ENCODE measurements at places on chromosomes 16 and 17.

DNA sequence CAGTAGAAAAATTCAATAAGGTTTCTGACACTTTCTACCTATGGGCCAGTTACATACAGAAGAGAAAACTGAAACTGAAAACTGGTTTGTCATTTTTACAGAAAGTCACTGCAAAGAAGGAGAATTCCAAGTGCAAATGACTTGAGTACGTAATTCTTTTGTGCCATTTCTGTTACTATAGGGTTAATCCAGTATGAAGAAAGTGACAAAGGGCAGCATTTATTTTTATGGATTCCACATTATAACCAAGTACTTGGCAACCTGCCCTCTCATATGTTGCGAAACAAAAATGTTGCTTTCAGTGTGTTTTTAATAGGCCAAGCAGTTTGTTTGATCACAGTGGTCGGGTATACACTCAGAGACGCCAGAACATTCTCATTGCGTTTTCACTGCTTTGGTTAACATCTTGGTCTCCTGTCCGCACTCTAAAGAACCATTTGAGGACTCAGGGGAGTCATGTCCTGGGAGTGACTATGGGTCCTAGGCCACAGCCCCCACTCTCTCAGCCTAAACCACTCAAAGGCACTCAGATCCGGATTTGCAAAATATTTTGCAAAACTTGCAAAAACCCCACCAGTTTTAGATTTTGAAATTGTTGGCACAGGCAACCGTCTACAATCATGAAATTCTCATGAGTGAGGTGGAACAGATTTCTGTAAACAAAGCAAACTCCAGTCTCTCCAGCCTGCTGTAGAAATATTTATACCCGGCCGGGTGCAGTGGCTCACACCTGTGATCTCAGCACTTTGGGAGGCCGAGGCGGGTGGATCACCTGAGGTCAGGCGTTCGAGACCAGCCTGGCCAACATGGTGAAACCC, 15.4 kb upstream of the HELZ start:
- H3K36me3 ChIP-seq: no peaks in the 10 kb centered on the region
- peak overlapping the region; percentile 8 for H3K27ac ChIP-seq
- H3K4me3 ChIP-seq: peak overlapping the region; percentile 3
- peaks cover 25% of the 10 kb centered on the region for H3K4me1 ChIP-seq

GRCh38 chr17:10058921-10059683, 139.3 kb downstream of the GAS7 start:
- H3K27me3 ChIP-seq: no peaks in the 10 kb centered on the region
- H3K4me3 ChIP-seq: no peak overlapping the region
- no peak for DNase-seq
- H3K36me3 ChIP-seq: no peaks in the 10 kb centered on the region
- H3K27ac ChIP-seq: no peak overlapping the region

GRCh38 chr16:59339871-59340270, 605.8 kb upstream of the GOT2 start:
- no peak overlapping the region for H3K27ac ChIP-seq
- H3K4me3 ChIP-seq: no peak overlapping the region
- no peaks in the 10 kb centered on the region for H3K4me1 ChIP-seq

DNA sequence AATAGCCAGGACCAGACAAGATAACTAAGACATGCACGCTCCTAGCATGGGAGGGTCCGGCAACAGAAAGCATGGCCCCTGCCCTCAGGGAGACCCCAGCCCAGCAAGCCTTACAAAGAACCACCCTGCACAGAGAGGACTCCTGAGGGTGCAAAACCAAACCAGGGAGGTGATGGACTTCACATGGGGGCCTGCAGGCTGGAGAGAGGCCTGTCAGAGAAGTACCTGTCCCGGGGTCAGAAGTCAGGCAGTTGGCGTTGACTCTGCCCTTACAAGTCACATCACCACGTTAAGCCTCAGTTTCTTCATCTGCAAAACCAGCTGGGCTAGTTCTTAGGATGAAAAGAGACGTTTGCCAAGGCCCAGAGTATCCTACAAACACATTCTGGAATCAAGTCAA, 4.7 kb downstream of the OTOP2 start:
- no peak overlapping the region for H3K27ac ChIP-seq
- no peak for DNase-seq
- no peaks in the 10 kb centered on the region for H3K36me3 ChIP-seq
- H3K27me3 ChIP-seq: peaks cover 69% of the 10 kb centered on the region
- H3K4me1 ChIP-seq: no peaks in the 10 kb centered on the region
- no peak overlapping the region for H3K4me3 ChIP-seq

DNA sequence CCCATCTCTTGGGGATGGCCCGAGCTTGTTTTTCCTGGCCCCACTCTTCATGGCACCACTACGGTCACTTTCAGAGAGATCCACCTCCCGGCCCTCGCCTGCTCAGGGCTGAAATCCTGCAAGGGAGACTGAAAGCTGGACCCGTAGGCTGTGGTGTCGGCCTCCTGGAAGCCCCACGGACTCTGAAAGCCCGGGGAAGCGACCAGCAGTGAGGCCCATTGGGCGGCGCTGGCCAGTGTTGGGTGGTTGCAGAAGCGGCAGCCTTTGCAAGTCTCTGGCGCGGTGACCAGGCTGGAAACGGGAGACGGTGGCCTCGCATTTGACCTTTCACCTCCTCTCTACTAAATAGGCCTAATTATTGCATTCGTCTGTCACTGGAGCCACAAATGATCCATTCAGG, 186.0 kb upstream of the FOXF1 start:
- H3K36me3 ChIP-seq: no peaks in the 10 kb centered on the region
- DNase-seq: no peak
- no peaks in the 10 kb centered on the region for H3K4me1 ChIP-seq

- no peaks in the 10 kb centered on the region for H3K36me3 ChIP-seq
- peak overlapping the region; percentile 31 for H3K27ac ChIP-seq
- peak; percentile 84 for DNase-seq
- no peak overlapping the region for H3K4me3 ChIP-seq
- H3K27me3 ChIP-seq: no peaks in the 10 kb centered on the region
Observed at GRCh38 chr16:53775821-53776431, 72.0 kb downstream of the FTO start.

- H3K4me3 ChIP-seq: no peak overlapping the region
- no peaks in the 10 kb centered on the region for H3K27me3 ChIP-seq
- no peak for DNase-seq
- no peaks in the 10 kb centered on the region for H3K4me1 ChIP-seq
- no peak overlapping the region for H3K27ac ChIP-seq
Observed at GRCh38 chr16:53642094-53642493, 61.6 kb downstream of the RPGRIP1L start.

DNA sequence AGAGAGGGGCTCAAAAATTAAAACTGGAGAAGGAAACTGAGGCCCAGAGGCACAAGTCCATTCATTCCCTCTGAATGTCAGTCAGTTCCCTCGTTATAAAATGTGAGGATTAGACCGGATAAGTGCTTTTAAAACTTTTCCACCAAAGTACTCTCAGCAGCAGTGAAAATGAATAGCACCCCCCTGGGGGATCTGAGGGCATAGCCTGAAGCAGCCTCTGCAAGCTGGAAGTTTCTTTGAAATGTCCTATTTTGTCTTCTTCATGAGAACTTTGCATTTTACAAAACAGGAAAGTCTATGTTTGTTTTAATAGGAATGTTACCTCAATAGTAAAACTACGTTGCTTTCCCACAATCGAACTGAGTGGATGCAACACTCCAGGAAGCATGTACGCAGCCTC, 273.0 kb downstream of the CEP112 start:
- peak; percentile 56 for DNase-seq
- H3K27me3 ChIP-seq: no peaks in the 10 kb centered on the region
- no peaks in the 10 kb centered on the region for H3K36me3 ChIP-seq
- peaks cover 15% of the 10 kb centered on the region for H3K4me1 ChIP-seq
- H3K4me3 ChIP-seq: no peak overlapping the region

DNA sequence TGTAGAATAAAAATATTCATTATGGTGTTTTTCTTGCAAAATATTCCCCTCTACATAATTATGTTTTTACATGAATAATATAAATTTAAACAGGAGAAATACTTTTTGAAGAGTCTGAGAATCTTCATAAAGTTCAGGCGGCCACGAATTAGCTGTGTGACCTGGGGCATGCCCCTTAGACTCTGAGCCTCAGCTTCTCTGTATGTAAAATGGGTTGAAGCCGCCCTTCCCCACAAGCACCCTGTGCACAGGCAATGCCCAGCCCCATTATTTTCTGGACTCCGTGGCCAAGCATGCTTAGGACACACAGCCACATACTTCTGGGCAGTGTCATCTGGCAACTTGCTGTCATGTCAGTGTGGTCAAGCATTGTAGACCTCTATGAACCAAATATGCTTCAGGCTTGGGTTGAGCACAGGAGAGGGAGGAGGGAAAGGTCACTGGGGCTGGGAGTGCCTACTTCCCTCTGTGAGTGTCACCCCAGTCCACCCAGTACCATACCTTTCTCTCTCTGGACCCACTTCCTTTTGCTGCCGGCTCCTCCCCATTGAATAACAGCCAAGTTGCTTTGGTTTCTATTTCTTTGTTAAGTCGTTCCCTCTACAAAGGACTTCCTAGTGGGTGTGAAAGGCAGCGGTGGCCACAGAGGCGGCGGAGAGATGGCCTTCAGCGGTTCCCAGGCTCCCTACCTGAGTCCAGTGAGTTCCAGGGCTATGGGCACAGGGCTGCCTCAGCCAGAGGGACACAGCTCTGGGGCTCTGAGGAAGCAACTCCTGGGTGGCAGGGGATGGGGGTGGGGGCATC, at the start of gene LGALS9:
Gene LGALS9, plus strand, starts transcription at position 582 of the 804 bp plus-strand sequence. Its CDS starts 78 bp downstream, at position 660.
- no peaks in the 10 kb centered on the region for H3K36me3 ChIP-seq
- DNase-seq: no peak
- no peaks in the 10 kb centered on the region for H3K4me1 ChIP-seq

GRCh38 chr17:7019367-7019766, 3.5 kb upstream of the BCL6B start:
- no peaks in the 10 kb centered on the region for H3K27me3 ChIP-seq
- DNase-seq: no peak
- peaks cover 16% of the 10 kb centered on the region for H3K4me1 ChIP-seq
- peak overlapping the region; percentile 42 for H3K4me3 ChIP-seq
- H3K36me3 ChIP-seq: no peaks in the 10 kb centered on the region

DNA sequence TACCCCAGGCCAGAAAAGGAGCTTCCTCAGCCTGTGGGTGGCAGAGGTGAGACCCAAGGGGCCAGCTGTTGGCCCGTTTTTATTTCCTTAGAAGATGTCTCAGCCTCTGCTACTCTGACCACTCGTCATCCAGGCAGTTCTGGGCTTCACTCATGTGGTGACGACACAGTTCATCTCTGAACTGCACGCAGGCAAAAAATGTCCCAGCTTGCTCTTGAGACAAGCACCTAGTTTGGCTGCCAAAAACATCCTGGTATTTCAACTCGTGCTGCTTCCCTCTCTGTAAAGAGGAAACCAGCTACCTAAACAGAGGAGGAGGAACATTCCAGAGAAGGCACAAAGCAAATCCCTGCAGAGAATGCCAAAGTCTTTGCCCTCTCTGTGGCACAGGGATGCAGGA, 125.7 kb downstream of the XYLT1 start:
- no peak for DNase-seq
- H3K4me1 ChIP-seq: no peaks in the 10 kb centered on the region
- H3K27ac ChIP-seq: no peak overlapping the region
- H3K36me3 ChIP-seq: no peaks in the 10 kb centered on the region
- no peaks in the 10 kb centered on the region for H3K27me3 ChIP-seq

GRCh38 chr16:83835586-83836566, 28.1 kb downstream of the HSBP1 start:
- peak overlapping the region; percentile 46 for H3K27ac ChIP-seq
- no peaks in the 10 kb centered on the region for H3K36me3 ChIP-seq
- DNase-seq: peak; percentile 64
- no peaks in the 10 kb centered on the region for H3K27me3 ChIP-seq
- peaks cover 9% of the 10 kb centered on the region for H3K4me1 ChIP-seq
